ENCODE measurements at places on chromosomes 2 and 18.

GRCh38 chr2:103364177-103364576 lies 602.3 kb downstream of the TMEM182 start:
- no peak for DNase-seq

GRCh38 chr2:63192889-63193774 lies 142.5 kb downstream of the OTX1 start:
- no peak for DNase-seq

GRCh38 chr2:127622561-127623387 lies 23.2 kb upstream of the GPR17 start:
- no peak for DNase-seq

DNA sequence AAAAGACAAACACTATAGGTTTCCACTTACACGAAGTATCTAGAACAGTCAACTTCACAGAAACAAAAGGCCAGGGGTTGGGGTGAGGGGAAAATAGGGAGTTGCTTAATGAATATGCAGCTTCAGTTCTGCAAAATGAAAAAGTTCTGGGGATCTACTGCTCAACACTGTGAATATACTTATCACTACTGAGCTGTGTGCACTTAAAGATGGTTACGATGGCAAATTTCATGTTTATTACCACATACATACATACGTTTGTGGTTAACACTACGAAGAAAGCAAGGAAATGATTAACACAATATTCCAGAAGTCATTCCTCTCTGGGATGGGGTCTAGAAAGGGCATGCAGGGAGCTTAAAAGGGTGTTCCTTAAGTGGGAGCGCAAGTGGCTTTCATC lies 19.3 kb downstream of the MBOAT2 start:
- DNase-seq, result no peak

- no peak for DNase-seq
Measured at GRCh38 chr2:151177756-151178155, 83.9 kb downstream of the RBM43 start.

- DNase-seq, result no peak
Measured at GRCh38 chr2:142076317-142076716, 54.5 kb downstream of the LRP1B start.

- DNase-seq, result no peak
Measured at GRCh38 chr2:223087466-223087865, 35.5 kb downstream of the KCNE4 start.

DNA sequence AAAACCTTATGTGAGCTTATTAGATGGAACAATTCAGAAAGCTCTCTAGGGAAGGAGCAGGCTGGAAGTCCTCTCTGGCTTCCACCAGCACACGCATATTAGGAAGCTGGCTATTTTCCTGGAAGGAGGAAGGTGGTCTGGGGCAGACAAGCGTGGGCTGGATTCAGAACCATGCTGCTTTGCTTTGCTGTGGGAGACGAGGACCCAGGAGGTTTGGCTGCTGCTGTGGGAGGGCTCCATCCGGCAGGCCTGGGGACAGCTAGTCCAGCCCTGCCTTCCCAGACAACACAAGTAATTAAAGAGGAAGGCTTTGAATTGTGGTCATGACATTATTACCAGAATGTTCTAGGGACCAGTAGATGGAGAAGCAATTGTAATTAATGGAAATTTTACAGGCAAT lies 238.8 kb upstream of the MYT1L start:
- no peak for DNase-seq

GRCh38 chr2:104944495-104944894 lies 90.6 kb downstream of the POU3F3 start:
- DNase-seq, result no peak
